ENCODE measurements at places on chromosomes 2 and 18.

- DNase-seq: peak; percentile 51
Measured at GRCh38 chr2:127105656-127106456, 1.1 kb downstream of the BIN1 start.

DNA sequence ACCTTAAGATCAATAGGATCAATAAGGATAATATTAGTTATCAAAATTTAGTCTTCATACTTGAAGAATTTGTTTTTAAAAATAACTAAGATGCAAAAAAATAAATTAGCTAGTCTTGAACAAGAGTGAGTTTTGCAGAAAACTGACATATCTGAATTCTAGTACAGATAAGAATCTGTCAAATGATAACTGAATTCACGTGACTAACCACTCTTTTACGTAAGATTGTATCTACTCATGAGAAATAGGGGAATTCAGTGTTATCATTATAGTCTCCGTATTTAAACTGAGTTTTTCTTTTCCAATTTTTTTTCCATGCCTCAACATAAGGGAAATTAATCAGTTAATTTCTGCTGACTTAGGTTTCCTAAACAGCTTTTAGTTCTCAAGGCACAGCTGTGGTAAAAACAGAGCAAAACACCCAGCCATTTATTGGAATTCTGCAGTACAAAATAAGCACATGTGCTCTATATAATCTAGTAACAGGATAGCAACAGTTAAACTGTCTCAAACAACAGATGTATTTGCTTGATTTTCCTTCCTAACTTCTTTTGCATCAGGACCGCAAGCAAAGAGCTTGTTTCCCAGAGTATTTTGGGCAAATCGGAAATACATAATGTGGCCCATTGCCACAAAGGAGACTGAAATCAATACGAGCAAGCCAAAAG lies 19.1 kb downstream of the SLC40A1 start:
- DNase-seq: no peak

DNA sequence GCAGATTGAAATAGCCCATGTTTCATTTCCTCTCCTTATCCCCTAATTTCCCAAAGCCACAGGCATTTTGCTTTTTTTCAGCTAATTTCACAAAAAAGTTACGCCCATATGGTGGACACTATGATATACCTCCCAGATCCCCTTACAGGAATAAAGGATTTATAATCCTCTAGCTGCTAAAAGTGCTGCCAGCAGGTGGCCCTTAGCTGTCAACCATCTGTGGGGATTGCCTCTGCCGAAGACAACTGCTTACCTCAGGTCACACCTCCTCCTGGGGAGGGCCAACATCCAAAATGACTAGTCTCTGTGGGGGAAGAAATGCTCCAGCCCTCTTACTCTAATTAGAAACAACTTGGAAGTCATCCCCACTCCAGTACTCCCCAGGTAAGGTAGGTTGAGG lies 61.0 kb upstream of the EPB41L3 start:
- DNase-seq: peak; percentile 21

GRCh38 chr2:60899892-60900249 lies 18.5 kb downstream of the REL start:
- DNase-seq: no peak

- DNase-seq: peak; percentile 71
Measured at GRCh38 chr2:136115183-136115761, 2.7 kb downstream of the CXCR4 start.

DNA sequence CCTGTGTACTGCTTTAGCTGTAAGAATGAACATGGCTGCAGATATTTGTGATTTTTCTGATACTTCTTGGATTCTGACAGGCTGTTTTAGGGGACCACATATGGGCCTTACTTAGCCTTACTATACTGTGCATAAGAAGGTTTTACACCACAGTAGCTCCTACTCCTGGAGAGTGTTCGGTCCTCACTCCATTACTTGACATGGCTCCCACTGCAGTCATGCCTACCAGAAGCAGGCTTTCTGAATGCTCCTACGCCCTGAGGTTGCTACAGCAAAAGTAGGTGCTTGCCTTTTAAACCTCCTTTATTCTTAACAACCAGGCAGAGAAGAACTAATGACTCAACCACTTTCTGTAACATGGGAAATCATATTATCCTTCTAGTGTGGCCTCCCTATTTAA lies 125.2 kb upstream of the MAP2 start:
- DNase-seq: no peak

Data from suppressor macrophage (primary cell).